ENCODE measurements at places on chromosomes 13 and 19. TPM values are rescaled to one million over a fixed set of nuclear protein-coding genes. Genes with fewer than 3 reads are reported as not detected.

Gene OR7D2
- total RNA-seq = not detected

Gene KCTD12
- total RNA-seq = 2.0 TPM

Gene AP1M2
- 40.6 TPM for total RNA-seq

Gene ZNF296
- 5.1 TPM for total RNA-seq

Gene SIGLEC8
- not detected for total RNA-seq

Gene TNFAIP8L1
- total RNA-seq = 4.8 TPM

Gene IZUMO2
- not detected for total RNA-seq

Gene ZNF527
- 3.3 TPM for total RNA-seq

Gene SLC39A3
- total RNA-seq = 28.5 TPM

Gene CD79A
- total RNA-seq = 1.0 TPM

Gene ZNF726
- 0.59 TPM for total RNA-seq

Gene ZNF563
- not detected for total RNA-seq

Gene TMEM145
- 3.9 TPM for total RNA-seq

Gene TUBA3C
- not detected for total RNA-seq

Gene POSTN
- 0.14 TPM for total RNA-seq

Gene TGFBR3L
- 2.3 TPM for total RNA-seq

Gene LRG1
- total RNA-seq = 0.09 TPM

Gene ZNF560
- not detected for total RNA-seq

Gene KRTDAP
- total RNA-seq = not detected

Gene FBXO27
- 7.7 TPM for total RNA-seq

Gene CALR3
- not detected for total RNA-seq

Gene GNA15
- total RNA-seq = not detected

Gene CKAP2
- 33.4 TPM for total RNA-seq

Gene SRRM5
- 1.1 TPM for total RNA-seq

Gene AMER2
- total RNA-seq = not detected

Gene PPP1R37
- total RNA-seq = 22.9 TPM

Gene IGFL1
- 1.3 TPM for total RNA-seq

Gene NXNL1
- total RNA-seq = not detected

Gene SLAIN1
- 0.69 TPM for total RNA-seq

Gene CCDC169
- 0.46 TPM for total RNA-seq
